BJ (cell line): ENCODE measurements at places on chromosomes 4 and X. TPM values are rescaled to one million over a fixed set of nuclear protein-coding genes. Genes with fewer than 3 reads are reported as not detected.

Gene PRAF2
- 41.4 and 48.8 TPM in 2 replicates for polyA plus RNA-seq

Gene N4BP2
- polyA plus RNA-seq = 1.5 and 2.3 TPM in 2 replicates

Gene HSFX2
- 0.25 and 0.29 TPM in 2 replicates for polyA plus RNA-seq

Gene FGG
- not detected in 2 replicates for polyA plus RNA-seq

Gene CCDC160
- not detected in 2 replicates for polyA plus RNA-seq

Gene USP17L20
- not detected in 2 replicates for polyA plus RNA-seq

Gene GUF1
- 6.5 and 13.1 TPM in 2 replicates for polyA plus RNA-seq

Gene IL2
- not detected in 2 replicates for polyA plus RNA-seq

Gene ZMAT1
- polyA plus RNA-seq = 0.99 and 2.2 TPM in 2 replicates

Gene UVSSA
- 4.1 and 5.8 TPM in 2 replicates for polyA plus RNA-seq

Gene MGAT4D
- not detected in 2 replicates for polyA plus RNA-seq

Gene PFKFB1
- 0.10 and 0.15 TPM in 2 replicates for polyA plus RNA-seq

Gene PCDH7
- 11.8 and 15.3 TPM in 2 replicates for polyA plus RNA-seq

Gene EXOC1
- 11.6 and 25.4 TPM in 2 replicates for polyA plus RNA-seq

Gene PRKG2
- polyA plus RNA-seq = 0.16 and 0.47 TPM in 2 replicates

Gene TMEM154
- polyA plus RNA-seq = 1.1 and 2.4 TPM in 2 replicates

Gene PPP2R2C
- 0.06 TPM in 1 of 2 replicates, not detected in the other for polyA plus RNA-seq

Gene RASL11B
- polyA plus RNA-seq = 0.20 and 0.22 TPM in 2 replicates

Gene NMU
- polyA plus RNA-seq = not detected in 2 replicates

Gene HTN3
- not detected in 2 replicates for polyA plus RNA-seq

Gene LGI2
- polyA plus RNA-seq = 0.01 TPM in 2 replicates

Gene AWAT2
- polyA plus RNA-seq = not detected in 2 replicates

Gene LEF1
- polyA plus RNA-seq = 2.6 and 2.7 TPM in 2 replicates

Gene MAGEA8
- polyA plus RNA-seq = not detected in 2 replicates

Gene WAS
- 0.06 and 0.12 TPM in 2 replicates for polyA plus RNA-seq

Gene CENPI
- 5.4 and 8.5 TPM in 2 replicates for polyA plus RNA-seq

Gene SUPT20HL1
- polyA plus RNA-seq = not detected in 2 replicates

Gene HTR2C
- polyA plus RNA-seq = not detected in 2 replicates
